ENCODE measurements at places on chromosomes 7 and 10. TPM values are rescaled to one million over a fixed set of nuclear protein-coding genes. Genes with fewer than 3 reads are reported as not detected.
A peak's percentile ranks its signal among the peaks of the same experiment; 100 is the strongest.

DNA sequence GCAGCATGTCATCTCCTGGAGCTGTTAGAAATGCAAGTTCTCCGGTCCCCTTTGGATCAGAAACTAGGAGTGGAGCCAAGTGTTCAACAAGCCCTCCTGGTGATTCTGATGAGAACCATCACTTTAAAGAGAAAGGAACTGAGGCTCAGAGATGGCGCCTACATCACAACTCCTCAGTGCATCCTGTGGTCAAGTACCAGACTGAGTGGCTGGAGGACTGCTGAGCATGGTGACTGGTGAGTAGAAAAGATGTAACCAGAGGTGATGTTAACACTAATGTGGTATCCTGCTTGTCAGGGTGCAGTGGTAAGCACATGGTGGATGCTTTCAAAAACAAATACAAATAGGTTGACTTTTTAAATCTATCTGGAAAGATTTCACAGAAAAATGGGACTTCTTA lies 3.5 kb upstream of the OIT3 start:
- no peak for ATAC-seq

The CYP2E1 gene
- 2.7 TPM for total RNA-seq

The SP4 gene
- total RNA-seq: 4.3 TPM

GRCh38 chr10:118052816-118053215 lies 6.1 kb upstream of the RAB11FIP2 start:
- ATAC-seq: no peak

The JAKMIP3 gene
- 1.5 TPM for total RNA-seq

GRCh38 chr10:1860351-1860750 lies 123.0 kb upstream of the ADARB2 start:
- no peak for ATAC-seq

DNA sequence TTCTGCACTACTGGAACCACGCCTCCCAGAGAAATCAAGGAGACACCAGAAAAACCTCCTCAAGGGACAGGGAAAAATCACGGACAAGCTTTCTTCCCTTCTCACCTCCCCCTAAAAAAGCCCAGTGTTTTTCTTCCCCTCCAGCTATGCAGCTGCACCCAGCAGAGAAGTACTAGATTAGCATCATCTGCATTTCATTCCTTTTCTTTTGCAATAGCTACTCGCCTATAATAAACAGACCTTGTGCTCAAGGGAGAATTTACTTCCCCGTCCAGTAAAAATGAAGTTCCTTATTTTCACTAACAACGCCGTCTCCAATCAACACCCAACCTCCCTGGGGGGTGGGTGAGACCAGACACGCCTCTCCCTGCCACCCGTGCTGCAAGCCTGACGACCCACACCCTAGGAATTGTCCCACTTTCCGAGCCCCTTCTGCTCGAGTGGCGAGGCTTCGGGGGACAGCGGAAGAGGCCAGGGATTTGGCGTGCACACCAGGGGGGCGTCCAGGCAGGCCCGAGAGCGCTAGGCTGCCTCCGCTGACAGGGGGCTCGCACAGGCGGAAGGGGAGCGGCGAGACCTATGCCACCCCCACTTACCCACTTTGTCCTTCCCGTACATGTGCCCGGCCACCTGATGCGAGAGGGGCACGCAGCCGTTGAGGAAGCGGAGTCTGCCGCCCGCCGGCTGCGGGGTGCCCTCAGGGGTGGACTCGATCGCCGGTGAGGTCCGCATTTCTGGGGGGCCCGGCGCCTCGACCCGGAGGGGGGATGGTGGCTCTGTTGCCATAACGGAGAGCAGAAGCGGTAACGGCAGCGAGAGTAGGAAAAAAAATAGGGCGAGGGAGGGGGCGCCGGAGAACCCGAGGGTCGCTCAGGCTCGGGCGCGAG lies 625 bp downstream of the IPMK start:
- peak; percentile 0 for ATAC-seq

- ATAC-seq: peak; percentile 47
These were observed 32.5 kb downstream of the C10orf105 start for GRCh38 chr10:71687077-71687476.

DNA sequence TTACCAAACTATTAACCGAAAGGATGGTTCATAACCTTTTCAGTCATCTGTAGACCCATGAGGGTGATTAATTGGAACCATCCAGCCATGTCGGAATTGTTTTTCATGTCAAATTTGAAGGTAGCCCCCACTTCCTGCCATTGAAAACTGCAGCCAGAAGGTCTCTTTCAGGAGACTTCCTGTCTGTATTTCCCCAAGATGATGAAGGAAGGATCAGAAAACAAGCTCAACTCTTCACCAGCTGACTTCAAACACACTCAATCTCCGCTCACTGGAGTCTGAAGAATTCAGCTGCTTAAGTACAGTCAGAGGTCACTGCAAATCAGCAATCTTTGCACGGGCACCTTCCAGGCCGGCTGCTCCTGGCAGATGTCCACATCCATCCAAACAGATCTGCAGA lies 291.7 kb upstream of the NPVF start:
- ATAC-seq: no peak

DNA sequence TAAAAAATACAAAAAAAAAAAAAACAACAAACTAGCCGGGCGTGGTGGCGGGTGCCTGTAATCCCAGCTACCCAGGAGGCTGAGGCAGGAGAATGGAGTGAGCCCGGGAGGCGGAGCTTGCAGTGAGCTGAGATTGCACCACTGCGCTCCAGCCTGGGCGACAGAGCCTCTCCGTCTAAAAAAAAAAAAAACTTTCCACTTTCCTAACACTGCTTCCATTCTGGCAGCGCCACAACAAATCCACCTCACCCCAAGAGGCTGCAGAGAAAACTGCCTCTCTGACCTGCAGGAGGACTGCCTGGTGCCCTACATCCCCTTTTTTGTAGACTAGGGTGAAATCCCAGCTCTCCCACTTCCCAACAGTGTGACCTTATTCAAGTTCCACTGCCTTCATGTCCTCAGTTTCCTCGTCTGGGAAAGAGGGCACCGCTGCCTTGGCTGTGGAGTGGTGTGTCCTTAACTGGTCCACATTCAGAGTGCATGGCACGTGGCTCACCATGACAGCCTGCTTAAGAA lies 2.6 kb upstream of the MBL2 start:
- ATAC-seq: no peak

The STOX1 gene
- total RNA-seq: 0.36 TPM

- ATAC-seq: no peak
These were observed 28.5 kb upstream of the CROT start for GRCh38 chr7:87316846-87317552.

The EPHA1 gene
- total RNA-seq: 1.3 TPM

The CPEB3 gene
- total RNA-seq: 3.3 TPM

The TMEM213 gene
- total RNA-seq: 0.26 TPM

DNA sequence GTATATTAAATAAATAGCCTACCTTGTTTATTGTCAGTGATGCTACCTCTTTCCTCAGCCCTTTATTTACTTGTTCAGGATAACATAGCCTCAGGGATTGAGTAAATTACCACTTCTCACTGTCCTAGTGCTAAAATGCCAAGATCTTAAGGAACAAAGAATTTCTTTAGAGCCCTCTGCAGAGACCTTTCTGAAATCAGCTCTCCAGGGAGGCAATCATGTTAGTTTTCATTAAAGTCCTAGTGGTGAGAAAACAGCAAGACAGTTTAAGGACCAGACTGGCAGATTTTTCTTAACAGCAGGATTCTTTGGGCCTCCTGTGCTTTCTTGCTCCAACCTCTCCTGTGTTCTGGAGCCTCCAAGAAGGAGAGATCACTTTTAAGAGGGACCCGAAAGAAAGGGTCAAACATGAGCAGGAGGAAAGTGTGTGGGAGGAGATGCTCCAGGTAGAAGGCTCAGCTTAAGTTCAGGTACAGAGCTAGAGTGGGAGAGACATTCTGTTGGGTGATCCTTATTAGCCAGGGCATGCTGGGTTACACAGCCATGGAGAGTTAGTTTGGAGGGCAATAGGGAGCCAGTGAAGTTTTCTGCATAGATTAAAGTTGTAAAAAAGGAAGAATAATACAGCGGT lies 1.2 kb upstream of the PLCE1 start:
- no peak for ATAC-seq

DNA sequence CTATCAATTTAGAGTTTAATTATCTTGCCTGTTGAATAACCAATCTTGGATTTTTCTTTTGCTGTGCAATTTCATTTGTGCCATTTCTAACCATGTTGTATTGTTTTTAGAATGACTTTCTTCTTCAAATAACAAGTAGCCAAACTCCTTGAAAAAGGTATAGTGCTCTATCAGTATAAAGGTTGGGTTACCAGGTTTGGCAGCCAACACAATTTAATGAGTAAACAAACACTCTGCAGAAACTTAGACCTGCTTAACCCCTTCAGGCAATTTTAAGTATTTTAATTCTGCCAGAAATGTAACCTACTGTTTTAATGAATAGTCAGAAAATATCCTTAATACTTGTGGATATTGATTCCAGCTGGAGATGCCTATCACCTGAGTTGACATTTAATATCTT lies 299.8 kb downstream of the ARL4A start:
- no peak for ATAC-seq

- no peak for ATAC-seq
These were observed 40.8 kb downstream of the MYL10 start for GRCh38 chr7:101588131-101588935.

The LIPM gene
- total RNA-seq: 0.37 TPM

DNA sequence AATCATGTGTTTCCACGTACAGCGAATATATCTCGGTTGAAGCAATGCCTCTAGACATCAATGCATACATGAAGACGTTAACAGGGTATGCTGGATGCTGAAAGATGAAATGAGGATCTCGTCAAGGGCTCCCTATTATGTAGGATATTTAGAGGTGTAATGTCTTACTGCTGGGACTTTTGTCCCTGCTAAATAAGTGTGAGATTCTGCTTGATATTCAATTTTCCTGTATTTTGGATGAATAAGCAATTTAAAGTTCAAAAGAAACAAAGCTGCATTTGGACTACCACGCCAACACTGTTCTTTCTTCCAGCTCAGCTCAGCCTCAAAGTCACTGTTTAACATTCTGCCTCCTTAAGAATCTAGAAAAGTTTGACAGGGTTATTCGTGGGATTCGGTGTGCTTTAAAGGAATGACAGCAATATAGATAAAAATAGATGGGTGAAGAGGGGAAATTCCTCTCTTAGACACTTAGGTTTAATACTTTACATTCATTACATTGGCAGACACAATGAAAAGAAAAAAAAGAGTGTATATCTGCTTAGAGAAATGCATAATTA lies 110.1 kb upstream of the RHEB start:
- ATAC-seq: no peak

DNA sequence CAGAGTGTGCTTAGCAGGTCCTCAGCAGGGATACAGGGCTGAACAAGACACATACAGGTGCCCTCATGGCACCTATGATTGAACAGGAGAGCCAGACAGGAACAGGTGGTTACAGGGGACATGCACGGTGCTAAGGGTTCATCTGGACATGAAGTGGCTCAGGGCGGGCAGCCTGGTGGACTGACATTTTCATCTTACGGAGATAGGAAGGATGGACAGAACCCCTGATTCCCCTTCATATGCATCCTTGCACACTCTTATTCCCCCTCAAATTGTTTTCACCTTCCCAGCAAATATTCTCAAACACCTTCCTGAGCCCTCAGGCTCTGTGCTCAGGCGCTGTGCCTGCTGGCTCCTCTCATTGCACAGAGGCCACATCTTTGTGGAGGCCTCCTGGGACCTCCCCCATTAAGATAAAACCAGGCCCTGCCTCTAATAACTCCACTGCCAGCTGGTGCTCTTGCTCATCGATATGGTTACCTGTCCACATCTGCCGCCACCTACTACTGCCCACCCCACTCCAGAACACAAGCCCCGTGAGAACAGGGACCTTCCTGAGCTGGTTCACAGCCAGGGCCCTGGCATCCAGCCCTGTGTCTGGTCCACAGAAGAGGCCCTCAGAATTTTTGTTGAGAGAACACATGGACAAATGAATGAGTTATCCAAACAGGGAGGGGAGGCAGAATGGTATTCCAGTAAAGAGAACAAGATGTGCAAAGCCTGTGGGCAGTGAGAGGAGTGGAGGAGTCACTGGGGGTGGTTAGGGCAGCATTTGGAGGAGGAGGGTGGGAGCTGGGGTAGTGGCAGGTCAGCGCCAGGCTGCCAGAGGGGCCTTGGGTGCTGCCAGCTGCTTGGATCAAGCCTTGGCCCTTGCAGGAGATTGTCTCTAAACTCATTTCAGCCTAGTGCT lies 68.9 kb upstream of the AQP1 start:
- ATAC-seq: no peak

DNA sequence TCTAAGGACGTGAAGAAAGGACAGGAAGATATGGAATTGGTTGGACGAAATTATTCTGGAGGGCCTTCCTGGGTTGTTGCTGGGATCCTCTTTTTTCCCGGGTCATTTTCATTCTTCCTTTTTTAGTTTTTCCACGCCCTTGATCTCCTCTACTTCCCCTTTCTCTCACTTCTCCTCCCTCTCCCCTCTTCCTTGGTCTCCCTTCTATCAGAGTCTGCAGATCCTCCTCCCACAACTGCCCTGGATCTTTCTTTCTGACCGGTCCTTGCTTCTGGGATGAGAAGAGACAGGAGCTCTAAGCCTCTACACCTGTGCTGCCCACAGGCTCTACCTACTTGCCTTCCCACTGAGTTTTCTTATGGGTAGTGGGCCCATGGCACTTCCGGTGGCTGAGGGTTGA lies 103.7 kb upstream of the RELN start:
- ATAC-seq: no peak

GRCh38 chr10:71255808-71256660 lies 43.7 kb downstream of the UNC5B start:
- ATAC-seq: peak; percentile 22

GRCh38 chr10:132755166-132755711 lies 30.7 kb downstream of the NKX6-2 start:
- ATAC-seq: no peak

The SRGN gene
- total RNA-seq: 0.92 TPM

DNA sequence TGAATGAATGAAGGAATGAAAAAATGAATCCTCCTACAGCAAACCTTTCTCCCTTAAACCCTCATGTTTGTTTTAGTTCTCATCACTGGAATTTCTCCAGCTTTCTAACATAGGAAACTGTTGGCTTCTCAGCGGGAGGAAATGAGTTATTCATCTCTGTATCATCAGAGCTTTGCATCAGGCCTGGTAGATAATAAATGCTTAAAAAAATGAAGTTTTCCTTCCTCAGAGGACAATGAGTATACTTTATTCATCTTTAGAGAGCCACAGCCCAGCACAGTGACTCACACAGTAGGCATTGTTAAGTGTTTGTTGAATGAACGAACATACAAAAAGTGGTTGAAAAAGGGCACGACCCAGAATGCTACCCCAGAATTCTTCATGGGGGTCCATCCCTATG lies 62.6 kb downstream of the COL13A1 start:
- peak; percentile 4 for ATAC-seq

DNA sequence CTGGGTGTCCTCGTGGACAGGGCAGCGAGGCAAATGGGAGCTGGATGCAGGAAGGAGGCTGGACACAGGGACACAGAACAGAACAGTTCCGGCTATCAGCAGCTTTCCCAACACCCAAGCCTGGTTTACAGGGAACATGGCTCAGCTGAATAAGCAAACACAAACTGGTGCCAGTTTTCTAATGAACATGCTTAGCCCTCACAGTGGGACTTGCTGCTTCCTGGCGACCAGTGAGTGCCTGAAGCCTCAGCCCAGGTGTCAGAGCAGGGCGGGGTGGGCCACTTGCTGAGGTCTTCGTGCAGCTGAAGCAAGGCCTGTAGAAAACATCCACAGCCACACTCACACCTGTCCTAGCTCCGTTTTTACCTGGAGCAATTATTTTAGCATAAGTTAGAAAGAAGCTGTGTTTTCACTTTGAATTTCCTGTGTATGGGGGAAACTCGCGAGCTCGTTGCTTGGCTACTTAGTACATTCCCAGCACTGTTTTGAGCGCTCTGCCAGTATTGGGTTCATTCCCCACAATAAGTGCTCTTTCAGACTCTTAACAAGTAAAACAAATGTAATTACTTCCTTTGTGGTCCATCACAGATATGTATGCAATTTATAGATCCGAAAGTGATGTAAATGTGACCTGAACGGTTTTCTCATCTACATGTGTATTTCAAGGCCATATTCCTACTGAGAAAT lies 261.2 kb upstream of the SHH start:
- peak; percentile 45 for ATAC-seq

The NACAD gene
- 12.0 TPM for total RNA-seq
